Stimulated activated CD4-positive, alpha-beta T cell treated with anti-CD3 and anti-CD28 coated beads, Interleukin-15, amount 100 ng/mL, for 48 hours (primary cell): ENCODE measurements at places on chromosomes 6 and 20.

DNA sequence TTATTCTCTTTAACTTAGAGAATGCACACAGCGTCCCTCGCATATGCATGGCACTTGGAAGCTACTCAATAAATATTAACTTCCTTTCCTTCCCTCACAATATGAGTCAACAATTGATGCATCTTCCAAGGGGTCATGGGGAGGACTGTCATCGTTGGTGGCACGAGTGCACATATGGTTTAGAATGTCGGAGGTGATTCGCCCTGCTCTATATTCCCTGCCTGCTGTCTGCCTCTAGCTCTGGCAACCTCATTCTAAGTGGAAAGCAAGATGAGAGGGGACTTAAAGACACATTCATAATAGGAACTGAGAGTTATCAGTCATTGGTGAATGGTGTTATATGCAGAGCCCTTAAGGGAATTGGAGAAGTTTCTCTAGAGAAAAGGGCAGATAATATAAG, 44.6 kb downstream of the MAK start:
- DNase-seq: no peak

DNA sequence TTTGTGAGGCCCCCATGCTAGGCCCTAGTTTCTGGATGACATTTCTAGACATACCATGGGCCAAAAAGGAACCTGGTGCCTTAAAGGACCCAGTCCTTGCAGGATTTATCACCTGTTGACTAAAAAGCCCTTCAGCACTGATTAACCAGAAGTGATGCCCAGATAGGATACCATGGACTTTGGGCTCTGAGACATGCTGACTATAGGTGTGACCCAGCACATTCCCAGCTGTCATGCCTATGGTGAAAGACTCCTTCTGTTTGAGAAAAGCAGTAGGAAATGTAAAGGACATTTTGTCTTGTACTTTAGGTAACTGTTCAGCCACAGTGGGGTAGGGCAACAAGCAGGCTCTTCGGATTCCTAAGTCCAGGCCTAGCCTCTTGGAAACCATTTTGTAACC, 724.2 kb downstream of the CD109 start:
- DNase-seq: no peak

- DNase-seq: no peak
Observed at GRCh38 chr6:23413327-23414050, 712.5 kb upstream of the NRSN1 start.

GRCh38 chr6:147067184-147067583, 137.0 kb upstream of the STXBP5 start:
- no peak for DNase-seq

- no peak for DNase-seq
Observed at GRCh38 chr6:87105823-87106222, 10.9 kb upstream of the CGA start.

GRCh38 chr20:34562641-34563040, 4.1 kb downstream of the MAP1LC3A start:
- no peak for DNase-seq

DNA sequence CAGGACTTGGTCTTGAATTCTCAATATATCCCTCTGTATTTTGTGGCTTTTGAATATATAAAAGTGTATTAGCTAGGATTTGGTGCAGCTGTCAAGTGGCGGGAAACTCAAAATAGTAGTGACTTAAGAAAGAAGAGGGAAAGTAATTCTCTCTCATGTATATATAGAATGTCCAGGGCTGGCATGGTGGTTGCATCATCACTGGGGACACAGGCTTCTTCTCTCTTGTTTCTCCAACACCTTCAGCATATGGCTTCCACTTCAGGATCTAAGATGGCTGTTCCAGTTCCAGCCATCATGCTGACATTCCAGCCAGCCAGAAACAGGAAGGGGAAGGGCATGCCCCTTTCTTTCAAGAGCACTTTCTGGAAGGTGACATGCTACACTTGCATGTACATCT, 11.8 kb upstream of the GPR6 start:
- no peak for DNase-seq
